OCI-M1 (cell line): ENCODE measurements at places on chromosomes 4 and X.

- peak; percentile 36 for DNase-seq
These were observed 95.6 kb upstream of the SLC4A4 start for GRCh38 chr4:71243091-71243833.

DNA sequence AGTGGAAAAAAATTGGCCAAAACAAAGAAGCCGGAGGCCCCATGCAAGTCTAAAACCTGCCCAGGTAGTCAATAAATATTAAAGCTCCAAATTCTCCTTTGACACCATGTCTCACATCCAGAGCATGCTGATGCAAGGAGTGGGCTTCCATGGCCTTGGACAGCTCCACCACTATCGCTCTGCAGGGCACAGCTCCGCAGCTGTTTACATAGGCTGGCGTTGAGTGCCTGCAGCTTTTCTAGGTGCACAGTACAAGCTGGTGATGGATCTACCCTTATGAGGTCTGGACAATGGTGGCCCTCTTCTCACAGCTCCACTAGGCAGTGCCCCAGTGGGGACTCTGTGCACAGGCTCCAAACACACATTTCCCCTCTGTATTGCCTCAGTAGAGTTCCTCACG lies 84.2 kb upstream of the LANCL3 start:
- DNase-seq: no peak

GRCh38 chr4:16706251-16706650 lies 192.2 kb downstream of the LDB2 start:
- peak; percentile 10 for DNase-seq

- no peak for DNase-seq
These were observed 825.8 kb upstream of the LCORL start for GRCh38 chr4:18847249-18847890.

DNA sequence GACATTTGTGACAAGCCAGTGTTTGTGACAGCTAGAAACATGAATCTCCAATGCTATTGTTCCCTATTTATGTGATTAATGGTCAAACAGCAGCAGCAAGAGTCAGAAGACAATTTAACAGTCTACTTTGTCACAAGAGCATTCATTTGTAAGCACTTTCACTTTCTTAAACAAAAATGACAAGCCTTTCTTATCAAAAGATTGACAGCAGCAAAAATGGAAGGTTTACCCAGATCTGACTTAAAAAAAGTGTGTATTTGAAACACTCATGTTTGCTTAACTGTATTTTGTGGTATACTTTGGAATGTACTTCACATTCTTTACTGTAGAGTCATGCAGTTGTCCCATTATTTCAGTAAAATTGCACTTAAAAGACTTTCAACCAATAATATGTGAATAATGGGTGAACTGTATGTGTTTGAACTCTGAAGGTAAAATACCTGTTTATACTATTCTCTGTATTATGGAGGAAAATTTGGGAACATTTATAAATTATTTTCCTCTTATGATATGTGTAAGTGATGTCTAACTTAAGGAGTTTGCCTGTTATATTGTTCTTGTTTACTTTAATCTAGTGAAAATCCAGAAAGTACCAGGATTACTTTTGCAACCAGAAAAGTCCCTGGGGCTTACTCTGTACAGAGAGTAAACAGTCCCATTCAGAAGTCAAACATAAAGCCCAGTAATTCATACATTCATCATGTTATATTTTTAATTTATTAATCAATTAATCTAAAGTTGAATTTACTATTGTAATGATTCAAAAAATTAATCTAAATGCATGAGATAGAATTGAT lies 314.9 kb upstream of the TRAM1L1 start:
- peak; percentile 53 for DNase-seq

DNA sequence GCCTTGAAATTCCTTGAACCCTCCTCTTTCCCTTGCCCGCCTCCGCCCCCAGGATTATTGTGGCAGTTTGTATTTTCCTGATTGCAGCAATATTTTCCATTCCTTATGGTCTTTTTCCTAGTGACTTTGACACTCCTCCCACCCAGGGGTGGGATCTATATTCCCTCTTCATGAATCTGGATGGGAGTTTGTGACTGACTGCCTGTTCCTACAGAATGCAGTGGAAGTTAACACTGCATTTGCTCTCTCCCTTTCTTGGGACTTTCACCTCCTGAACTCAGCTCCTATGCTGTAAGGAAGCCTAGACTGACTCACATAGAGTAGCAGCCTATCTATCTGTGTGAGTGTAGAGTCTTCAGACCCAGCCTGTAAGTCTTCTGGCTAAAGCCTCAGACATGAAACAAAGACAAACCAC lies 2.2 kb downstream of the FUNDC2 start:
- DNase-seq: peak; percentile 3

GRCh38 chr4:4740071-4740470 lies 119.4 kb upstream of the MSX1 start:
- DNase-seq: no peak

GRCh38 chr4:85544751-85545150 lies 69.8 kb downstream of the ARHGAP24 start:
- no peak for DNase-seq

DNA sequence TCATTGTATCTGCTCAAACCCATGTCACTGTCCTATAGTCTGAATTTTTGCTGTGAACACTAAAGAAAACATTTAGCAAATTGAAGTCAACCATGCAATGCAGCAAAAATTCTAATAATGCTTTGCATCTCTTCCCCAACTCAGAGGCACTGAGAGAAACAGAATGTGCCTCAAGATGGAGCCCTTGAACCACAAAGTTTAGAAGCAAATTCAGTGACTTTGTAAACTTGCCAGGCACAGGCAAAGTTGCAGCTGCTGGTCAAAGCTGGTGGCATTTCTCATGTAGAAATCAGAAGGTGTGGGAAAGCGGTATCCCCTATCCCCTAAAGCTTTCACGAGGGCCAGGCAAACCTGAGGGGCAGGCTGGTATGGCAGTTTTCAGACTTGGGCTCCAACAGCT lies 121.7 kb upstream of the DIPK2B start:
- peak; percentile 54 for DNase-seq

DNA sequence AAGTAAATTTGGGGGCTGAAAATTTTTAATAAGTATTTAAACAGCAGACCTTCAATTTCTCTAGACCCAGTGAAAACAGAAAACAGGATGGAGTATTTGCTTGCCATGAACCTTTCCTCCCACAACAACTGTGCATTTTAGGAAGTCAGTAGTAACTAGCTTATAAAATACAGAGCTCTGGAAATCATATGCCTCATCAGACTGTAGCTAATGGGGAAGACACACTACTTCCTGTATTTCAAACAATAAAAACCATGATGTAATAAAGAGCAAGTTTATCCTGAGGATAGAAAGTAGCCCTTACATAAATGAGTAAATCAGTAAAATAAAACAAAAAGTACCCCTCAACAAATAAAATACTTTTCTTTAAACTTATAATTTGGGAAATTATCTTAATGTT lies 280.1 kb upstream of the ZFP42 start:
- DNase-seq: peak; percentile 65

GRCh38 chr4:155552180-155552579 lies 114.5 kb upstream of the GUCY1A1 start:
- DNase-seq: no peak

DNA sequence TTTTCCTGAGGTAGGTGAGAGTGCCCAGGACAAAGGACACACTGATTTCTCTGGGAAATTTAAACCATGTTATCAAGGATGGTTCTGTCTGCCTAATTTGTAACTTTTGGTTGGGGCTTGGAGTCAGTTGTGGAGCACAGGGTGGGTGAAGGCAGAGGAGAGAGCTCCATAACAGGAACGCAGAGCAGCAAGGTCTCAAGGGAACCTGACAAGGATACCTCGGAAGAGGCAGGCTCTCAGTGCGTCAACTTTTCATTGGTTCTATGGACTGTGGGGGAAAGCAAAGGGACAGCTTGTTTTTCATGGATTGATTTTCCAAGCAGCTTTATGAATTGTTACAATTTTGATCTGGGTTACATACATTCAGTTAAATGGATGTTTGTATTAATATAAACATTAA lies 110.4 kb downstream of the SLIT2 start:
- no peak for DNase-seq

GRCh38 chrX:108313669-108314068 lies 124.6 kb downstream of the COL4A6 start:
- no peak for DNase-seq

DNA sequence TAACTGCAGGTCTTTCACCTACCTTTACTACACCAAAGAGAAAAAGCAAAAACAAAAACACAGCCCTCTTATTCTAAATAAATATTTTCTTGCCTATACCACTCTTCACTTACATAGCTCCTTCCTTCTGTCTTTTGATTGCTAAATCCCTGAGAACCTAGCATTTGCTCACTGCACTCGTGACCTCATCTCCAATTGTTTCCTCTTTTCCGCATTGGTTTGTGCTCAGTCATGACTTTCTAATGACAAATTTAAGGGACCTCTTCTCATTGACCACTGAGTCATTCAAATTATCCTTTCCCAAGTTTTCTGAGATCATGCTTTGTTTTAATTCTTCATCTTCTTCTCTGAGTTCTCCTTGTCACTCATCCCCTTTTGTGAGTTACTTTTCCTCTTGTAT lies 1697.1 kb downstream of the STIM2 start:
- DNase-seq: peak; percentile 58

- no peak for DNase-seq
These were observed 55.5 kb upstream of the S100G start for GRCh38 chrX:16594490-16594889.

DNA sequence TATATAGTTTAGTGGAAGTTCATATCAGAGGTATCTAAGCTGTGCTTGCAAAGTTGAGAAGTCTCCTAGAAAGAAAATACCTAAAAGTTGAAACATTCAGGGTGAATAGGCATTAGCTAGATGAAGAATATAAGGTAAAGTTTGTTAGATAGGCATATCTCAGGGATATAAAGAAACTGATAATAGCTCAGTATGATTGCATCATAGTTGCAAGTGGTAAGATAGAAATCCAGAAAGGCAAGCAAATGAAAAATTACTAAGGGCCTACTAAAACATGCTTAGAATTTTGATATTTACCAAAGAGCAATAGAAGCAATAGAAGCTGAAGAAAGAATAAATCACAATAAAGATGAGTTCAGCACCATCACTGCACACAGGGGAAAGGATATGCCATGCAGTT lies 610.0 kb upstream of the ADGRL3 start:
- no peak for DNase-seq

DNA sequence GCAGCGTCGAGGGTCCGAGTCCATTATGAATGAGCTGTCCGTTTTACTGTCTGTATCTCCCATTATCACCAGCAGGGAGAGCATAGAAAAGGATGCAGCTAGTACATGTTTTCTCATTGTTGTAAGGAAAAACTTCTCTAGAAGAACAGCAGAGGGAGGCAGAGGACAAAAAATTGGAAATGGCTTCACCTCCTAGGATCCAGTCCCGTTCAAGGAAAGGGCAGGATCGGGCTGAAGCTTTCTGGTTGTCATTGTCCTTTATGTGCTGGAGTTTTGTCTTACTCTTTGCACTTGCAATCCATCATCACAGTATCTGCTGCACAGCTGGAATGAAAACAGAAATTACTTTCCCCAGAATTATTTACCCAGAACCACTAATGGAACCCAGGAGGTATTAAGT lies 14.7 kb downstream of the NDP start:
- peak; percentile 82 for DNase-seq

DNA sequence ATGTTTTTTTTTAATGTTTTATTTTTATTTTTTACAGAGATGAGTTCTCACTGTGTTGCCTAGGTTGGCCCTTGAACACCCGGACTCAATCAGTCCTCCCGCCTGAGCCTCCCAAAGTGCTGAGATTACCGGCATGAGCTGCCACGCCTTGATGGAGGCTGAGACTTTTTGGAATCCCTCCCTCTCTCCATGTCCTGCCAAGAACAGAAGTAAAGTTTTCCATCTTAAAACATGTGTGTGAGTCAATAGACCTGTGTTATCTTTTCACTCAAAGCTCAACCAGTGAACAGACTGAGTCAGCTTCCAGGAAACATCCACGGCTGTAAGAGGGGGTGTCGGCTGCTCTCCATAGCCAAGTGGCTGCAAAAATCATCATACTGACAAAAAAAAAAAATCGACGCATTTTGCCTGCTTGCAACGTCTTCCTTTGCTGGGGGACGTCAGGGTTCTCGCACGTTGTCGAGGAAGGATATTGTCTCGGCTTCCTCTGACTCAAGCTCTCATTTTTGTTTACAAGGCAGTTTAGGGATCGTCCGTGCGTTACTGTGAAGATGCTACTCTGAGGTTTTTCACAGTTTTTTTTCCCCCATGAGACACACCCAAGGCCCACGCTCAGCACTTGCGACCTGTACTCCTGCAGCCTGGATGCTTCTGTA lies 10.0 kb upstream of the ASMTL start:
- peak; percentile 71 for DNase-seq

GRCh38 chrX:64885850-64886249 lies 90.4 kb downstream of the ZC4H2 start:
- DNase-seq: peak; percentile 30

DNA sequence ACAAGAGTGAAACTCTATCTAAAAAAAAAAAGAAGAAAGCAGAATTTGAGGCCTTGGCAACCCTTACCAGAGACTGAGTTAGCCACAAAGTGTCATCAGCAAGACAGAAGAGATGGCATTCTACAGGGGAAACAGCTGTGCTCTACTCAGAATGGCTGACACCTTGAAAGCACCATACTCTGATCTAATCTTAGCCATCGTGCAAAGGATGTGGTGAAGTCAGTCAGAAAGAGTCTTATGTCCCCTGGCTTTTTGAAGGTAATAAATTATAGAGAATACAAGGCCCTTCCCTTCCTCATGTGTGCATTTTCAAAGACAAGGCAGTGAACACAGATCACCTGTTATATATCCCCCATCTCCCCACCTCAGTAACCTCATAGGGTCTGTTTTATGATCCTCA lies 13.2 kb downstream of the CLNK start:
- DNase-seq: no peak

GRCh38 chr4:168097161-168097560 lies 4.8 kb downstream of the ANXA10 start:
- DNase-seq: no peak

GRCh38 chr4:184331268-184331995 lies 113.8 kb upstream of the ENPP6 start:
- peak; percentile 59 for DNase-seq

DNA sequence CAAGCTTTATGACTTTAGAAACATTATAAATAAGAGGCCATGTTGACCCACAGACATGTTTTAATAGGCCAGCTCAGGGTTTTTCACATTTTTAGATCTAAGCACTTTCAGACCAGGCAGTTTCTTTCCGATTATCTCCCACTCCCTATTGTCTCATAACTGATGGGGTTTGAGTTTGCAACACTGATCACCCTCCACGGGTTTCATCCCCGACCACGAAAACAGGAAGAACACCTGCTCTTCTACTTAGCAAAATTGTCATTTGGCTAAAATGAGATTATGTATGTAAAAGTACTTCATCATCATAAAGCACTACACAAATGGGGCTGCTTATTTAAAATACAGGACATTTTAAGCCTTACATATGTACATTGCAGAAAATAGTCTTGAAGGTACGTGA lies 407.9 kb downstream of the HNRNPD start:
- DNase-seq: no peak

DNA sequence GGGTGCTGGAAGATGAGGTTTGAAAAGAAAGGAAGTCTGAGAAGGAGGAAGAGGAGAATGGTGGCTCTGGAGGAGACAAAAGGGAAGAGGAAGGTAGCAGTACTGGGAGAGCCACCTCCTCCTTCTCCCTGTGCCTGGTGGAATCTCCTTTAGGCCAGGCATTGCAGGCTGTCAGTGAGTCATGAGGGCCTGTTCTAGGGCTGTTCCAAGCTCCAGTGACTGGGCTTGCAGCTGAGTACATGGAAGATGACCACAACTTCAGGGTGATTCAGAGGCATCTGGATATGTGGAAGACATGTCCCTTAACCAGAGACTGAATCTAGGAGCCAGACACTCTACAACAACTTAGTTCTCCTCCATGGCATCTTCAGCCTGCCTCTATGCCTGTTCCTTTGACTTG lies 107.8 kb downstream of the EFNB1 start:
- no peak for DNase-seq

GRCh38 chrX:87067795-87068369 lies 449.7 kb upstream of the KLHL4 start:
- DNase-seq: no peak
